ENCODE measurements at places on chromosomes 11 and 22.

DNA sequence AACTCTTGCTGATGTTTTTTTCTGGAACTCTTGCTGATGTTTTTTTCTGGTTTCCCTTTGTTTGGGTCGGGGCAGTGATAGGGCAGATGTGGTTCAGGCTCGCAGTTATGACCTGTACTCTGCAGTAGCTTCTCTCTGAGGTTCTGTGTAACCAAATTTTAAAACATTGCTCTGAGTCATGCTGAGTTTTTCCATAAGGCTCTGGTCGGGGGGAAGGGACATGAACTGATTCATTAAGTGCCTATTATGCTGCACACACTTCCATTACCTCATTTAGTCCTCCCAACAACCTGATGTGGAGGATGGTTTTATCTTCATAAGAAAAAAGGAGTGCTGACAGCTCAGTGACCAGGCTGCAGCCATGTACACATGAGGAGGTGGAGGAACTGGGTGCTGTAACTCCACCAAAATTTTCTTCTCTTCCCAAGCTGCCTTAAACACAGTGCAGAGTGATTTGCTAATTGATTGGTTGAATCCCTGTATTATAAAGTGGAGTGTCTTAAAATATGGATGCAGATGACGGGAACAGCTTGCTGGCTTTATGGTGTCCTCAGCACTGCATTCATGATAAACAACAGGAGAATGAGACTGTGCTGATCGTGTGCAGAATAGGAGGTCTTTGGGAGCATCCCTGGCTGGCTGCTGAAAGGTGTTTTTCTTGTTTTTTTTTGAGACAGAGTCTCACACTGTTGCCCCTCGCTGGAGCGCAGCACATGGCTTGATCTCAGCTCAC lies 19.1 kb downstream of the TNRC6B start:
- DNase-seq, result no peak

DNA sequence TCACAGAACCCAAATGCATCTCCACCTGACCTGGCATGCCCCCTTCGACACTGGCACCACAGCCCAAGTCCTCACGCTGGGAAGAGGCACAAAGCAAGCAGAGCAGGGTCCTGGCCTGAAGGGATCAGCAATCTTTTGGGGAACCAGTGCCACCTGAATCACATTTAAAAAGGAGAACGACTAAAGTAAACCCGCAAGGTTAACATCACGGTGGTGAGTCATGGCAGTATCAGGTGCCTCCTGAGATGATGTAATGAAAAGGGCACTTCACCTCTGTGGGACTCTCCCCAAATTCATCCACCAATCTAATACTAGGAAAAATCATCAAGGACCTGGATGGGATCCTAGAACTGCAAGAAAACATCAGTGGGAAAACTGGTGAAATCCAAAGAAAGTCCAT lies 44.9 kb downstream of the PACSIN2 start:
- no peak for DNase-seq

GRCh38 chr11:72821920-72822799 lies 7.9 kb downstream of the ATG16L2 start:
- DNase-seq, result peak; percentile 72

DNA sequence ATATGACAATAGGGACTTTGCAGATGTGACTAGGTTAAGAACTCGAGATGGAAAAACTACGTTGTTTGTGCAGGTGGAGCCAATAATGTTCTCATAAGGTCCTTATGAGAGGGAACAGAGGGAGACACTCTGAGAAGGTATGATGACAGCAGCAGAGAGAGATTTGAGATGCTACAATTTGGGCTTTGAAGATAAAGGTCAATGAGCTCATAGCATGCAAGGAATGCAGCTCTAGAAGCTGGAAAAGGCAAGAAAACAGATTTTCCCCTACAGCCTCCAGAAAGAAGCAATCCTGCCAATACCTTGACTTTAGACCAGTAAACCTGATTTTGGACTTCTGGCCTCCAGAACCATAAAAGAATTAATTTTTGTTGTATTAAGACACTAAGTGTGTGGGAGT lies 21.1 kb downstream of the FAM76B start:
- DNase-seq, result no peak

GRCh38 chr11:74318241-74318932 lies 6.9 kb upstream of the P4HA3 start:
- no peak for DNase-seq

DNA sequence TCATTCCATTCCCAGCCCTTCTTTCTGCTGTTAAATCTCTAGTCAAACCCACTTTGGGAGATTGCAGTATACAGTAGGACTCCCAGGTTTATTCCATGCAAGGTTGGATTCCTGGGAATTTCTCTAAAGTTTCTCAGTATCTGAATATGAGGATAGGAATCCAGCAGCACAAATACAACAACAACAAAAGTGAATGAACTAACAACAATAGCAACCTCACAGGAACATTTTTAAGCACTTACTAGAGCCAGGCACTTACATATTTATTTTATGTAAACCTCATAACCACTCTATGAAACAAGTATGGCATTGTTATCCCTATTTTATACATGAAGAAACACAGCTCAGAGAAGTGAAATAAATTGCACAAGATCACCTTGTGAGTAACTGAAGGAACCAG lies 1.9 kb downstream of the MMP7 start:
- no peak for DNase-seq

- DNase-seq, result no peak
These were observed 6.1 kb upstream of the STIM1 start for GRCh38 chr11:3849297-3849874.

GRCh38 chr11:69539416-69540117 lies 58.1 kb downstream of the LINC01488 start:
- DNase-seq, result no peak

DNA sequence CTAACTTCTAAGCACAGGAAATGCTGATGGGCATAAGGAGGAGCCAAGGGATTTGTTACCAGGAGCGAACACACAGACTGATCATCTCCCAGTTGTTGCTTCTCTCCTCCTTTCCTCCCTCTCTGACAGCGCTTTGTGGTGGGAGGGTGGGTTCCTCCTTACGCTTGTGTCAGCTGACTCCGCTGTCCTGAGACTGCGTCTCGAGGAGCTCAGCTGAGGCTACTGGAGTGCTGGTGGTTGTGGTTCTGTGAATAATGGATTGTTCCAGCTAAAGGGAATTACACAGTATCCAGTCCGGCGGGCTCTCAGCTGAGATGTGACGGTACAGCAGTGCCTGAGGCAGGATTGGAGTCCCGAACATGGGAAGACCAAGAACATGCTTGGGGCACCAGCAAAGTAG lies 113.4 kb downstream of the CTNND1 start:
- no peak for DNase-seq

DNA sequence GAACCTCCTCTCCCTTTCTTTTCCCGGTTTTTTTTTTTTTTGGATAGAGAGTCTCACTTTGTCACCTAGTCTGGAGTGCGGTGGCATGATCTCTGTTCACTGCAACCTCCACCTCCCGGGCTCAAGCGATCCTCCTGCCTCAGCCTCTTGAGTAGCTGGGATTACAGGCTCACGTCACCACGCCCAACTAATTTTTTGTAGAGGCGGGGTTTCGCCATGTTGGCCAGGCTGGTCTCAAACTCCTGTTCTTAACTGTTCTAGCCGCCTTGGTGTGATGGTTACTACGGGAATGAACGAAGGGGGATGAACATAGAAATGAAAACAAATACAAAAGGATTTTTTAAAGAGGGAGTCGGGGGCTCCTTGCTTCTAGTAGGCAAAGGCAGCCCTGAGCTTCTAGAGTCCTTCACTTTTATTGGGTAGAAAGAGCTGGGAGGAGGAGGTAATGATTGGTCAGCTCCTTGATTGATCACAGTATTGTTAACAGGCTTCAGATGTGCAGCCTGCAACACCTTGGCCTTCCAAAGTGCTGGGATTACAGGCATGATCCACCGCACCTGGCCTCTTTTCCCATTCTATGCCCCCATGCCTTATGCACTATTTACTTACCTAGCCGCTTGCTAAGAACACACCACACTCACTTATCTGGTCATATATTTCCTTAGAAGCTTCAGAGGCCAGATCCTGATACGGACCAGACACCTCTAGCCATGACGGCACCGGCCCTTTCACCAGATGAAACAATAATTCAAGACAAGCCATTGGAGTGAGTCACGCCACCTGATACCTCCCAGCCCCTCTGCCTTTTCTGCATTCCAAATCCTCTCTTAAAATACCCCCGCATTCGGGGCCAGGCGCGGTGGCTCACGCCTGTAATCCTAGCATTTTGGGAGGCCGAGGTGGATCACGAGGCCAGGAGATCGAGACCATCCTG lies 20.7 kb downstream of the SUSD2 start:
- no peak for DNase-seq

DNA sequence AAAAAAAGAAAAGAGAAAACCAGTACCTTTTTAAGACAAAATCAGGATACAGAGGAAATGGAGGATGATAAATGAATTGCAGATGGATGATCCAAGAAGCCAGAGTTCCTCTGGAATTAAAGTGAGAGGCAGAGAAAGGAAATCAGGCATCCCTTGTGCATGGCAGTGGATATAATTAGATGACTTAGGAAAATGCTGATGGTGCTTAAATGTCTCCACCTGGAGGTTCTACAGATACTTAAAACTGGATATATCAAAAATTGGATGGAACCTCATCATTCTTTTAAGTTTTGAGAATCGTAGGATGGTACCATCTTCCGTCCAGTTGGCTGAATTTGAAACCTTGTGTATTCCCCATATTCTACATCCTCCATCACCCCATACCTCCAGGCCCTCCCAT lies 1040.0 kb downstream of the NTM start:
- no peak for DNase-seq
